ENCODE measurements at places on chromosomes 2 and 18.

DNA sequence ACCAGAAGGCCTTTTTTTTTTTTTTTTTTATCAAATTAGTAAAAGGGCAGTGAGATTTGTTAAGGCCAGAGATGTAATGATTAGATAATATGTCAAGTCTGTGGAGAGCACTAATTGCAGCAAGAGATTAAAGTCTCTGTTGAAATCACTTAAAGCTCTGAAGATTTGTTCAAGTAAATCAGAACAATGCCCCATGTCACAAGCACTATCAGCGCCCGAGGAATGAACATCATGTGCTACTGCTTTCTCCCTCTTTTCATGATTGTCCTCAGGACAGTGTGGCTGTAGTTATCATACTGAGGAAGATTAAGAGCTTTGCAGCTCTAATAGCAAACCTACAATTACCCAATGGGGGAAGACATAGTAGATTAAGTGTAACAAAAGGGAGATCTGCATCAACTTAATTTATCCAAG is 71.1 kb downstream of the TDRD15 start:
- no peak for DNase-seq

GRCh38 chr18:47756364-47757016 is 174.0 kb downstream of the SMAD2 start:
- peak; percentile 69 for DNase-seq

GRCh38 chr18:68316636-68317035 is 398.3 kb downstream of the TMX3 start:
- DNase-seq = no peak

DNA sequence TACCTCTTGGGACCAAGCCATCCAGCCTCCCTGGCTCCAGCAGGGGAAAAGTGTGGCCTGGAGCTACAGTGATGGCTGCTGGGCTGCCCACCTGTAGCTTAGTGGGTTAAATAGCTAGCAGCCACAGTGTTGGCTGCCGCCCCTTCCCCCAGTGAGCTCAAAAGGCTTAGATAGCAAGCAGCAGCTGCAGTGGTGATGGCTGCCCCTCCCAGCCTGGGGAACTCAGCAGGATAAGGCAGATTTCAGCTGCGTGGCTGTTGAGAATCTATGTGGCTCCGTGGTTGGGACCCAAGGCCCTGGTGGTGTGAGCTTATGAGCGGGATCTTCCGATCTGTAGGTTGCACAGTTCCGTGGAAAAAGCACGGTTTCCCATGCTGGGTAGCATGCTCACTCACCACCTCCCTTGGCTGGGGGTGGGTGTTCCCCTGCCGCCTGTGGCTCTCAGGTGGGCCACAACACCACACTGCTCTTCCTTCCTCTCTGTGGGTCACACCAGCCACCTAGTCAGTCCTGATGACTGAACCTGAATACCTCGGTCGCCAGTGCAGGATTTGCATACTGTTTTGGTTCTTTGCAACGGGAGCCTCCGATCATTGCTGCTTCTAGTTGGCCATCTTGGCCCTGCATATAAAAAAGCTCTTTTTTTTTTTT is 946.5 kb upstream of the FAM98A start:
- no peak for DNase-seq

- DNase-seq = no peak
Measured at GRCh38 chr2:231355508-231356465, 39.7 kb upstream of the B3GNT7 start.

DNA sequence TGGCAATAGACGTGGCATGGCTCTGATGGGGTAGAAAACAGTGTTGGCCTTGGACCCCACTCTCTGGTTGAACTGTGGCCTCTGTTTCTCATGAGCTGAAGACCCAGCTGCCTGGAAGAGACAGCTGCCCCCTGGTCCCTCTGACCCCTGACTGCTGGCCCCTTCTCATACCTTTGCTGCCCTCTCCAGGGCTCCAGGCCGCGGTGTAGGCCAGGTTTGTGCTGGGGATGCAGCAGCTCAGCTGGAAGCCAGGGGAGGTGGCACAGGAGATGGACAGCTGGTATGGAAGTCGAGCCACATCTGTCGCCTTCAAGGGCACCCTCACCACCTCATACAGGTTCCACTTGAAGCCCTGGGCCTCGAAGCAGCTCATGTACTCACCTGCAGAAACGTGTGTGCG is 31.7 kb upstream of the SELENOI start:
- no peak for DNase-seq

GRCh38 chr2:201855356-201855755 is 49.0 kb downstream of the CDK15 start:
- no peak for DNase-seq

DNA sequence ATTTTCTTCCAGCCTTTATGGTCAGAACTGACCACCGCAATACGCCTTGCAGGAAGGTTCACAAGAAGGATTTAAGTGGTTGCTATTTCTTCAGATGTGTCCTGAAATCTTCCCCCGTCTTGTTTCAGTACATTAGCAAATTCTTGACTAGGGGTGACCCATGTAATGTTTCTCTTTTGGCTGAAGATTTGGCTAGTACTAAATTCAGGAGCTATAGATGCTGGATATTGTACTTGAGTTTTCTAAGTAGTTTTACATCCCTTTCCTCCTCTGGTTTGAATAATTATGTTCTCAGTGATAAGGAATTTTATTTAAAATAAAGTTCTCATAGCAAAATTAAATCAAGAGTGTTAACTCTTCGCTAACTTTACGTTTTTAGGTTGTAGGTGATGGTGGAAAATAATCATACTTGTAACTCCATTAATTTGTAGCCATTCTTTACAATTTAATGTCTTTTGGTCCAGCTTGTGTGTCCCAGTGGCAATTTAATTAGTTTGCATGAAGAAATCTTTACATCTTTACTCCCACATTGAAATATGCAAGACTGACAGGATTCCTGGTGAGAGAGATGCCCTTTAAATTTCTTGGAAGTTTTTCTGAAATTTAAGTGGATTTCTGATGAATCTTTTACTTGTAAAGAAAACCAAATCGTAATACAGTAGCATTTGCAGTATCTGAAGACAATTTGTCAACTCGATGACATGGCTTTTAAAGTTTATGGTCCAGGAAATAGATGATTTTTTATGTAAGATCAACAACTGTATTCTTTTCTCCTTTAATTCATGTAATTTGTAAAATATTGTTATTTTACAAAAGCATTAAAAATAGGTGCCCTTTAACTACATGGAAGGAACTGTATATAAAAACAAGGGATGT is 2.8 kb downstream of the PHLPP1 start:
- DNase-seq = peak; percentile 14

GRCh38 chr18:45111502-45111848 is 430.8 kb downstream of the SETBP1 start:
- no peak for DNase-seq

DNA sequence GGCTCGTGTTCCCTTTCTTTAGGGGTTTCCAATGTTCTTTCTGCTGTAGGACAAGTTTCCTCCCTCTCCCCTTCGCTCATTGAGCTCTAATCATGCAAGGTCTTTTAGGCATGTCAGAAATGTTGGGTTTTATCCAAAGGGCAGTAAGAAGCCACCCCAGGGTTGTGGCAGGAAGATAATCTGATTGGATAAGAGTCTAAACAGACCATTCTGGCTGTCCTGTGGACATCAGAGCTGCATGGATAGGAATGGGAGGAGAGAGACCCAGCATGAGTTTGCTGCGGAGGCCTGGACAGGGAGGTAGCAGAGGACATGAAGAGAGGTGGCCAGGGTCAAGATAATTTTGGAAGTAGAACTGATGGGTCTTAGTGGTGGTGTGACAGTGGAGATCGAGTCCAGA is 88.2 kb downstream of the ACKR3 start:
- no peak for DNase-seq

DNA sequence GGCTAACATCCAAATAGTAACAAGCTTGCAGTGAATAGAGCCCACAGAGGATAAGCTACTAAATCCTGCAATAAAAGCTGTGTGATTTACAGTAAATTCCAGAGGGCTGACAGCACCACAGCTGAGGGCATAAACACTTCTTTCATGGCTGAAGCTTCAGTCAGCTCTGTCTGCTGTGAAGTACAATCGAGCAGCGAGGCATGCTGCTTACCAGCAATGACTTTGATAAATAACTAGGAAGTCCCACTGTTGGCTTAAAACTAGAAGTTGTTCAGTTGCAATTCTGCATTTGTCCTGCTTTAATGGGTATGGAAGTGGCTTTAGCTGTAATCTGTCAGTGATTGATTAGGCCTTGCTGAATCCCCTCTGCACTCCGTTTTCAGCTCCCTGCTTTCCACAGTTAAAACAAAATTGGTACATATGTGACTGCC is 65.2 kb upstream of the FIGN start:
- peak; percentile 11 for DNase-seq

DNA sequence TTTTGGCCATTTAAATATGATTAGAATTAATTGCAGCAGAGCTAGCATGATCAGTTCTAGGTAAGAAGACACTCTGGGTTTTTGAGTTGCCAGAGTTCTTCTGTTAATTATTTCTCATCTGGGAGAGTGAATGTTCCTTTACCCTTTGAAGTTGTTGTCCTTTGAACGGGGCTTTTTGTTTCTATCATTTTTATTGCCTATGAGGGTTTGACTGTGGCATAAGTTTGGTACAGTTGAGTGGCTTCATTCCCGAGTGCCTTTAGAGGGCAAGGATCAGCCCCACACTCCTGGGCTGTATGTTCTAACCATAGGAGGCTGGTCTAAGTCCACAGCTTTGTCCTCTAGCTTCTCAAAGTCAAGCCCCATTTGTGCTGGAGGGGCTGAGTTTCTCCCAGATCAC is 804.3 kb downstream of the KCNJ3 start:
- DNase-seq = no peak

DNA sequence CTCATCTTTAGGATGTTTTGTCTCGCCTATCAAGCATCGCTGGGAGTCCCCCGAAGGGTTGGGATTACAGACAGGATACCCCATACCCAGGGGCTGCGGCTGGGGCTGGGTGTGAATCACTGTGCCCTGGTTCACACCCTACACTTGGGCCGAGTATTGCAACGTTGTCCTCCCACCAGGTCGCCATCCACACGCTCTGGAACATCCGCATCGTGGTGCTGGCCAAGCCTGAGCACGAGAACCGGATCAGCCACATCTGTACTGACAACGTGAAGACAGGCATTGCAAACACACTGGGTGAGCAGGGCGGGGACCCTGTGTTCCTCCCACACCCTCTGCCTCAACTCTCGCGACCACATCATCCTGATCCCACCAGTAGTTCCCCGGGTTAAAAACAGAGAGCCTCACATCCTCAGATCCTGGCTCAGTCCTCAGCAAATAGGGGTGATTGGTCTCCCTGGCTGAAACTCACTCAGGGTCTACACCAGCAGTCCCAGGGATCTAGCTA is 87.3 kb upstream of the ATG16L1 start:
- DNase-seq = no peak

- DNase-seq = no peak
Measured at GRCh38 chr2:163246135-163246534, 407.6 kb upstream of the KCNH7 start.

DNA sequence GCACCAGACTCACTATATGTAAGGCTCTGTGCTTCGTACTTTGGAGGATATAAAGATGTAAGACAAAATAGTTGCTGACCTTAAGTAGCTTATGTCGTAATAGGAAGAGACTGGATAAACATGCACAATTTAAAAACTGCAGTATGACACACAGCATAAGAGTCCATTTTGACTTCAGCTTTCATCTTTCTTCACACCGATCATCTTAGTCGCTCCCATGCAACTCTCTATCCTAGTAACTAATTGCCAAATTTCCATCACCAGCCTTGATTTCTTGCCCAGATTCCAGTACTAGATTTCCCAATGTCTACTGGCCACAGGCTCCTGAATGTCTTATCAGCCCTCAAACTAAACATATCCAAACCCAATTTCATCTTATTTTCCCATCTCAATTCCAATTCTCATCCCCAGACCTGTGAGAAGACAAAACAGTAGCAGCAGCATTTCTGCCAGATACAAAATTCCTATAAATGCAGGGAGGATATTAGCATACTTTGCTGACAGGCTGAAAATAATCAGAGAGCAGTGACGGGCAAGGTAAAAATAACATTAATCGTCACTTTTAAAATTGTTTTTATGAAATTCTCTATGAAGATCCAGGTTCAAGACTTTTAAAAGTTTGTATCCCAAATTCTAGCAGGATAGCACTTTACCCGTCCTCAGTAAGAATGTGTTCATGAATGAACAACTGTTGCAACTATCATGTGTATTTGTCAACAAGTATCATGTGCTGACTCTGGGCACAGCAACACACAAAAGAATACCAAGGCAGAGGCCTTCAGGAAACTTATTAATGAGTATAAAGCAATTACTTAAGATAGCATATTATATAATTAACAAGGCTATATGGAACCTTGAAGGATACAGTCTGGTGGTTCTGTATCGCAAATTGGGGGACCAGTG is 42.2 kb downstream of the KIDINS220 start:
- no peak for DNase-seq

- DNase-seq = no peak
Measured at GRCh38 chr2:177093371-177093770, 119.2 kb upstream of the HNRNPA3 start.

- DNase-seq = peak; percentile 31
Measured at GRCh38 chr2:112725545-112726457, 5.0 kb downstream of the NT5DC4 start.

DNA sequence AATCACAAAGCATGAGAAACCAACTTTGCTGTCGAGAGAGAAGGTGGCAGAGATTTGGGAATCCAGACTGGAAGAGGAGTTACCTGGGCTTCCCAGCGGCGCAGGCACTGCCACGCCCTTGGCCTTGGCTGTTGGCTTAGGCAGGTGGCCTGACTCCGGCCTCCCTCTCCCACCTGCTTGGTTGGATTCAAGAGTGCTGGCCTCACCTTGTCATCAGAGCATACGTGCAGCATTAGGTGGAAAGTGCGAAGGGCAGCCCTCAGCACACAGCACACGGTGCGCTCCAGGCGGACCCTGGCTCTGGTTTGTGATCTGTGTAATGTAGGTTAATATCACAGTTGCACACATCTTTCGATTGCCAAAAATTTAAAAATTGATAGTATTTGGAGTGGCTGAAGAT is 19.2 kb upstream of the ASB1 start:
- no peak for DNase-seq

DNA sequence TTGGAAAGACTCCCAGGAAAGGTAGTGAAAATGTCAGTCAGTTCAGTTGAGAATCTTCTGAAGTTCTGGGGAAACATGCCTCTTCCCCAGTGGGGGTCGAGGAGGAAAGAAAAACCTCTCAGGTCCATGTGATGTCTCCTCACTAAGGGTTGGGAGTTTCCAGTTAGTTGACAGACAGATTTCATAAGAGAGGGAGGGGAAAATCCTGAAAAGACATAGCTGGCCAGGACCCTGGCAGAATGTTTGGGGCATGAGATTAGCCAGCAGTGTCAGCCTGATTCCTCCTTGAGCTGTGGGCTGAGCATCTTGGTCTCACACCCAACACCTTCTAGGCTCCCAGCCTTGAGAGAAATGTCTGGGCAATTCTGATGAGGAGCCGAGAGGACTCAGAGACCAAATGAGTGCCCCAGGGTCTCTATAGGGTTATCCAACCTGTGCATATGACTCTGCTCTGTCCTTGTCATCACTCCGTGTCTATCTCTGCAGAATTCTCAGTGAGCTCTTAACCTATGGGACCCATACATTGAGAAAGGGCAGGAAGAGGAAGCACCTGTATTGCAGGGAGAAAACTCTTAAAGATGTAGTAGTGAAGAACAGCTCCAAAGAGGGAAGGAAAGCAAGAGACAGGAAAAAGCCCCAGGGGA is 13.9 kb downstream of the BMP10 start:
- DNase-seq = no peak

GRCh38 chr2:224948859-224949258 is 93.4 kb downstream of the DOCK10 start:
- DNase-seq = peak; percentile 59

Measured in epithelial cell of esophagus (primary cell).